Heart right ventricle (tissue), 16 donors: ENCODE measurements at places on chromosomes 13 and 19. TPM values are rescaled to one million over a fixed set of nuclear protein-coding genes. Genes with fewer than 3 reads are reported as not detected.

DNA sequence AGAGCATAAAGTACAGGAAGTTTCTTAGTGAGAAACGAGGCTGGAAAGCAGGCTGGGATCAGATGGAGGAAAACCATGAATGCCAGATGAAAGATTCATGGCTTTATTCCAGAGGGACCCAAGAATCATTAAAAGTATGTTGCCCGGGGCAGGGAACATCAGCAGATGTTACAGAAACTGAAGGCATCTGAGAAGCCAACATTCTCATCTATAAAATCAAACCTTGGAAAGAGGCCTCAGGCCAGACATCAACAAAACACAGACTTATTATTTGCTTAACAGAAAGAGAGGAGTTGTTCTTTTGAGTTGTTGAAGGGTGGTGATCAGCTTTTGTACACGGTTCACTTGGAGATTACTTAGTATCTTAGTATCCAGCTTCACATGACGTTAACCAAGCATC is 543.6 kb downstream of the RFC3 start:
- DNase-seq, result no peak

The FXYD1 gene
- 708 TPM for total RNA-seq

The KIR3DL2 gene
- total RNA-seq, result not detected

- no peak for DNase-seq
Measured at GRCh38 chr13:92535222-92536006, 691.2 kb upstream of the GPC6 start.

The CD209 gene
- total RNA-seq, result 1.6 TPM

DNA sequence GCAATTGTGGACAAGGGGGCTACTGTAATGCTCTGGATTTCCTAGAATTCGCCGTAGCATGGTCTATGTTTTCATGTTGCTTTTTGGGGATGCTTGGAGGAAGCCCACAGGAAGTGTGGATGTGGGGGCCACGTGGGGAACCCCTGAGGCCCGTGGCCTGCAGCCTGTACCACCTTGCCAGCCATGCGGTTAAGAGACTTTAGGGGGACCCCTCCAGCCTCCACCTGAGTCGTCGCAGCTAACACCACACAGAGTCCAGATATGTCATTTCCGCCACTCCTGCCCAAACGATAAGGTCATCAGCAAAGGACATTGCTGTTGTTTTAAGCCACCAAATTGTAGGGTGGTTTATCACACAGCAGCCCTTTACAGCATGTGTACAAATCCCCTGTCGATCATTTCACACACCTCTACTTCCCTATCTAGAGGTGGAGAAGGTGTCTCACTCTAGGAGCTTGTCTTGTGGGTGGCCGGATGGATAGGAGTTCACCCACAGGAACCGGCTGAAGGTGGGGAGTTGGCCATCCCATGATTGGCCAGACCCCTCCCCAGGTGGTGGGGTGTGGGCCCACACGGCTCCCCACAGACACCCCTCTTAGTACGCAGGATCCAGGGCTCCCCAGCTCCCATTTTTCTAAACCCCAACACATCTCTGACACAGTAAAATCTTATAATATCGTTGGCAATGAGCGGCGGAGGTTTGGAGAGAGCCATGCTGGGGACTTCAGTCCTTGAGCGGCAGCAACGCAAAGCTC is 226.7 kb downstream of the TEX29 start:
- no peak for DNase-seq

GRCh38 chr19:33621811-33622504 is at the start of gene CHST8:
Gene CHST8 (plus strand): TSS chr19:33621953. CDS start chr19:33689262, 67,309 bp downstream.
- DNase-seq, result peak; percentile 45

The PRODH2 gene
- not detected for total RNA-seq

The ZNF850 gene
- 5.3 TPM for total RNA-seq

The NCR1 gene
- not detected for total RNA-seq

The ZNF628 gene
- total RNA-seq, result 4.6 TPM

GRCh38 chr19:49924004-49924880 is 4.8 kb upstream of the ATF5 start:
- no peak for DNase-seq

GRCh38 chr13:99966064-99966805 is 5.3 kb downstream of the ZIC5 start:
- DNase-seq, result no peak

DNA sequence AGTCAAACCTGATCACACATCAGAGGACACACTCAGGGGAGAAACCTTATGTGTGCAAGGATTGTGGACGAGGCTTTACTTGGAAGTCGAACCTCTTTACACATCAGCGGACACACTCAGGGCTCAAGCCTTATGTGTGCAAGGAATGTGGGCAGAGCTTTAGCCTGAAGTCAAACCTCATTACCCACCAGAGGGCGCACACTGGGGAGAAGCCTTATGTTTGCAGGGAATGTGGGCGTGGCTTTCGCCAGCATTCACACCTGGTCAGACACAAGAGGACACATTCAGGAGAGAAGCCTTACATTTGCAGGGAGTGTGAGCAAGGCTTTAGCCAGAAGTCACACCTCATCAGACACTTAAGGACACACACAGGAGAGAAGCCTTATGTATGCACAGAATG is 8.2 kb upstream of the ZNF527 start:
- DNase-seq, result no peak

The RGCC gene
- 44.8 TPM for total RNA-seq

DNA sequence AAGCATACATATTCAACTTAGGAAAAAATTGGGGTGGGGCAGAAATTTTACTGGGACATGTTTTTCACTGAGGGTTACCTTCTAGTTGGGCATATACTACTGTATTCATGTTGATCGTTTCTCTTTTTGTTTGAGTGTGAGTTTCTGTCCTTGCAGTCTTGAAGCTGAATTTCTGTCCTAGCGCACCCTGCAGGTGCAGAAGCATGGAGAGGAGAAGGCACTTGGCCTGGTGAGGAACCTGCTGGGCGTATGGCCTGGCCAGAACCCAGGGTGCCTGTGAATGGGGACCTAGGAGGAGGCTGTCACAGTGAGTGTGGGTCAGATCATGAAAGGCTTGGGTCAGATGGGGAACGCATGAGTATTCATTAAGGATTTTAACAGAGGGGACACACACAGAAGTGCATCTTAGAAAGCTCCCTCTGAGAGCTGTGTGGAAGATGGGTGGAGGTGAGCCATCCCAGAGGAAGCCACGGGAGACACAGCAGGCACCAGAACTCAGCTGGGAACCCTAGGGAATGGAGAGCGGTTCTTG is 36.8 kb downstream of the SERP2 start:
- DNase-seq, result no peak

DNA sequence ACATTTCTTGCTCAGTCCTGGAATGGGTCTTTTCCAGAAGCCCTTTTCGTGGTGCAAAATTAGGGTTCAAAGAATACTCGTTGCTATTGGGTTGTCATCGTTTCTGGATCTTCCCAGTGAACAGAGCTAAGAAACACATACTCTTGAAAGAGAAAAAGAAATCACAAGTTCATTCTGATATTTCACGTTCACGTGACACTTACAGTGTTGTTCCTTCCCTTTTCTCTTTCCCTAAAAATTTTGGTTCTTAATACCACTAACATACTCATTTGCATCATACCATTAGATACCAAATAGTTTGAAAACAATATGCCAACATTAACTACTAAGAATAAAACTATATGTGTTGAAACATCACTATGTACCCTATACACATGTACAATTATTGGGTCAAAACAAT is 13.4 kb upstream of the GTF2F1 start:
- DNase-seq, result no peak

DNA sequence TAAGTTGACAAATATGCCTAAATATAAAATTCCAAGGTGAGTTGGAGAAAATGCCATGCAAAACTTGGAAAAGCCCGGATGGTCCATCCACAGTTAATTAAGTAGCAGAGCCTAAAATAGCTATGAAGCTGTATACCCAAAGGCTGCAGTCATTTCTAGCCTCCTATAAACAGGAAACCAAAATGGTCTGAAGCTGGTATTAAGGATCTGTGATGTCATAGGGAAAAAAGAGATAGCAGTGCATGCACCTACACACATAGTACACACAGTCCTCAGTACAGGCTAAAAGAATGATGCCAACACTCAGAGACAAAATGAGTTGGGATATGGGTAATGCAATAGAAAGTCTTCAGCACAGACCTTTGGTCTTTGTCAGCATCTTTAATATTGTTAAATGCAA is 736.9 kb downstream of the EFNB2 start:
- DNase-seq, result no peak
